ENCODE measurements at places on chromosomes 1 and 21.
A peak's percentile ranks its signal among the peaks of the same experiment; 100 is the strongest.

- no peak for DNase-seq
These were observed 26.3 kb downstream of the HUNK start for GRCh38 chr21:31898933-31899630.

- no peak for DNase-seq
These were observed 3.2 kb upstream of the CCNL2 start for GRCh38 chr1:1402072-1402900.

GRCh38 chr21:45390121-45390751 lies 14.7 kb upstream of the COL18A1 start:
- peak; percentile 11 for DNase-seq

- DNase-seq = no peak
These were observed 2.2 kb downstream of the SOX13 start for GRCh38 chr1:204075139-204075521.

- no peak for DNase-seq
These were observed 52.2 kb downstream of the RAB3GAP2 start for GRCh38 chr1:220219865-220220698.

- DNase-seq = no peak
These were observed 634.8 kb downstream of the MATN1 start for GRCh38 chr1:30088594-30088993.

DNA sequence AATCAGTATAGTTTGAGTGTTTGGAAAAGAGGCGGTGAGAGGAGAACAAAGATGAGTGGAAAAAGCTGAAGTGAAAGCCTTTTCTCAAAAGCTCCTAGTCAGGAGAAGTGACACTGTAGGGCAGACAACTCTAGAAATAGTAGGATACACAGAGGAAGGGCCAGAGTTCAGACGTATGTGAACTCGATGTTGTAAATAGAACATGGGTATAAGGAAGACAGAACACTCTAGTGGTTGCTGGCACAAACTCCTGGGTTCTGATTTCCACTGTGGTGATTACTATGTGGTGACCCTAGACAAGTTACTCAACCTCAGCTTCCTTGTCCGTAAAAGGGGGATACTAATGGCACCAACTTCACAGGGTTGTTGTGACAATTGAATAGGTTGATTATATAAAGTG lies 30.2 kb upstream of the MGST3 start:
- no peak for DNase-seq

GRCh38 chr1:182189535-182190066 lies 128.1 kb upstream of the ZNF648 start:
- DNase-seq = no peak

- DNase-seq = no peak
These were observed 111.5 kb upstream of the USP24 start for GRCh38 chr1:55326496-55327243.

DNA sequence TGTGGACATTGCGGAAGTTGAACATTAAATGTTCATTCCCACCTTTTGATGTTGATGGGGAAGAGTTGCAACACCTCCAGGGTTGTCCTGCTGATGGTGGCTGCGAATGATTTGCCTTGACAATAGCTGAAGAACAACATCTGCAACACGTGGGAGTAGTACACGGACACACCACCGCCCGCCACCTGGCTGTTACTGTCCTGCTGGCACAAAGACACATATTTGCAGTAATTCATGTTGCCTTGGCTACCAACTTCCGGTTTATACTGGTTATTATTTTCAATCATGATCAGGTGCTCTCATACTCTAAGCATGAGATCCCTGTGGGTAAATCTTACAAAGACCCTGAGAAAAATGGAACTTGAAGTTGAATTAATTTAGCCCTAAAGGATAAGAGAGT lies 55.2 kb downstream of the UBR4 start:
- no peak for DNase-seq

GRCh38 chr1:219805191-219805590 lies 123.2 kb downstream of the SLC30A10 start:
- DNase-seq = no peak

DNA sequence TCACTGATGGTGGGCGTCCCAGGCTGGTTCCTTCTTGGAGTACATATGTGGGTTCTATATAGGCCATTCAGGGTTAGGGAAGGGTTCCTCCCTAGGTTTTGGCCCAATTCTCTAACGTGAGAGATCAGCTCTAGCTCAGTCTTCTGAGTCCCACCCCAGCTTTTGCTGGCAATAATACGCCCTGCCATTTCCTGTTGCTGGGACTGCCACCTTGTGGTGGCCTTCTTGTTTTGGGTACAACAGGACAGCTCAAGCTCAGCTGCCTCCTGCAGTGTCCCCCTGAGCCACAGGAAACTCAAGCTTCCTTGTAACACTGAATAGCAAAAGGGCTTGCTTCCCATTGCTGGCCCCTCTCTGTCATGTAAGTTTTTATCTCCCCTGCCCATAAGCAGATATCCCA lies 77.8 kb downstream of the BACH1 start:
- DNase-seq = no peak

DNA sequence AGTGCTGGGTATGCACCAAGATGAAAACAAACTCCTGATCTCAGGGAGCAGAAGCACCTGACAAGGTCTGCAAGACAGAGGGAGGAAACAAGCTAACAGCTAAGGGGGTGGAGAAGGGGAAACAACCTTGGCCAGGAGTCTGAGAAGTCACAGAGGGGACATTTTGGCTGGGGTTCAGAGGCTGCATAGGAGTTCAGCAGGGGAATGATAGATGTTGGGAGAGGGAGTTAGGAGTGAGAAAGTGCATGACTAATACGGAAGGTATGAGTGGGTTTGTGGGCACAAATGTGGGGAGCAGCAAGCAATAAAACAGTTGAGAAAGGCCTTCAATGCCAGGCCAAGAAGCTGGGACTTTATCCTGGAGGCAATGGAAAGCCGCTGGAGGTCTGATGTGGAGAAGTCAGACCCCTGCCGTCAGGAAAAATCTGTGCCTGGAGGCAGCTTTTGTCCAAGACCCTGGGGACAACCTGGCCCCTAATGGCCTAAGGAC lies 16.4 kb downstream of the EPHA2 start:
- DNase-seq = no peak

DNA sequence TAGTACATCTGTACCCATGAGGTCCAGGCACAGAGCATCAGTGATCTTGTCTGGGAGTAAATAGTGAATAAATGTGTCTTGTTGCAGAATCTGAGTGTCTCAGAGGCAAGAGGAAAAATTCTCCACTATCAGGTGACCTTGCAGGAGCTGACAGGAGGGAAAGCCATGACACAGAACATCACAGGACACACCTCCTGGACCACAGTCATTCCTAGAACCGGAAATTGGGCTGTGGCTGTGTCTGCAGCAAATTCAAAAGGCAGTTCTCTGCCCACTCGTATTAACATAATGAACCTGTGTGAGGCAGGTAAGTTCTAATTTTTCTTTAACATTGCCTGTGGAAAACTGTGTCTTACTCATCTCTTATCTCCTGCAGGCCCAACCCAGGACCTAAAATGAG lies 43.1 kb downstream of the IL12RB2 start:
- DNase-seq = no peak

- DNase-seq = no peak
These were observed 135.9 kb upstream of the DPYD start for GRCh38 chr1:98056781-98057180.

DNA sequence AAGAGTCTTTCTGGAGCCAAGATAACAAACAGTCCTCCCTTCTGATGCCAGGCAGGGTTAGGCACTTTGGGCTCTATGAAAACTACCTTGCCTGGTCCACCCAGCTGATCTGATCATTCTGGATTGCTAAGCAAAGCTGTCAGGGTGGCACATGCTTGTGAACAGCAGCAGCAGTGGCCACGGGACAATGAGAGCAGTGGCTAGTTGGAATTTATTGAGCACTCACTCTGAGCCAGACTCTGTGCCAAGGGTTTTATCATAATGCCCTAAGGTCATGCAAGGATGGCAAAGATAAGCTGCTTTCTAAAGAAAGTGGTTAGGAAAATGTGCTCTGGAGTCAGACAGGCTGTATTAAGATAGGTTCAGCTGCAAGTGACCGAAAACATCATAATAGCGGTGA lies 390.4 kb upstream of the VAMP3 start:
- DNase-seq = peak; percentile 7

GRCh38 chr1:188906921-188907641 lies 1570.6 kb downstream of the BRINP3 start:
- DNase-seq = no peak

DNA sequence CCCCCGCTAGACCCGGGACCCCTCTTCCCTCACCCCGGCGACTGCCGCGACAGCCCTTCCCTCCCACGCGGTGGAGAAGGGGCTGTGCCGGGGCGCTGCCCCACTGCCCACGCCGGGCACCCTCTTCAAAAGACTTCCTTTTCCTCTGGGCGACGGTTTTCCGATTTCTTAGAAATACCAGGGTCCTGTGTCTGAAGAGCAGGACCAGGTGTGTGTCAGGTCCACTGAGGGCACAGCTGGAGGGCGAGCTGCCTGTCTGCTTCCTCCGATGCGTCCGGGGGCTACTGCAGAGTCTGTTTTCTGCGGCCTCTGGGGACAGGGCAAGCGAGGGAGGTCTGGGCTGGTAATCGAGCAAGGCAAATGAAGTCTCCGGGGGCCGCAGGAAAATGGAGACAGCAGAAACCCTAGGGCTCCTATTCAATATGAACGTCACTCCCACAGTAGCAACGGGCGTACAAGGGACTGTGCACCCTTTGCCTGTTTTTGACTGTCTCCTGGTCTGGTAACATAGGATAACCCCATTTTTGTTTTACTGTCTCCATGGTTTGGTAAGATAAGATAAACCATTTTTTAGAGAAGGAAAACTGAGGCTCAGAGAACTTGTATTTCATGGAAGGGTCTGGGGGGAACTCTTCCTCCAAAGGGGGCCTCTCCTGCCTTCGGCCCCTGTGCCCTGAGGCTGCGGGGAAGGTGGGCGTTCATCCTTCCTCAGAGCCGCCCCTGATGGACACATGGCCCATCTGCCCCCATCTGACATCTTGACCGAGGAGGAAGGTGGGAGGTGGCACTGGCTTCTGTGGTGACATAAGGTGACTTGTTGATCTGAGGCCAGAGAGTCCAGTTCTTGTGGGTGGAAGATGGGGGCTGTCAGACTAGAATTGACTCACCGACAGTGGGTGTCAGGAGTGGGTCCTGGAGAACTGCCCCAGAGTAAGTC lies 970 bp downstream of the TNFRSF1B start:
- DNase-seq = no peak

- no peak for DNase-seq
These were observed 13.1 kb upstream of the USP1 start for GRCh38 chr1:62423580-62424242.

DNA sequence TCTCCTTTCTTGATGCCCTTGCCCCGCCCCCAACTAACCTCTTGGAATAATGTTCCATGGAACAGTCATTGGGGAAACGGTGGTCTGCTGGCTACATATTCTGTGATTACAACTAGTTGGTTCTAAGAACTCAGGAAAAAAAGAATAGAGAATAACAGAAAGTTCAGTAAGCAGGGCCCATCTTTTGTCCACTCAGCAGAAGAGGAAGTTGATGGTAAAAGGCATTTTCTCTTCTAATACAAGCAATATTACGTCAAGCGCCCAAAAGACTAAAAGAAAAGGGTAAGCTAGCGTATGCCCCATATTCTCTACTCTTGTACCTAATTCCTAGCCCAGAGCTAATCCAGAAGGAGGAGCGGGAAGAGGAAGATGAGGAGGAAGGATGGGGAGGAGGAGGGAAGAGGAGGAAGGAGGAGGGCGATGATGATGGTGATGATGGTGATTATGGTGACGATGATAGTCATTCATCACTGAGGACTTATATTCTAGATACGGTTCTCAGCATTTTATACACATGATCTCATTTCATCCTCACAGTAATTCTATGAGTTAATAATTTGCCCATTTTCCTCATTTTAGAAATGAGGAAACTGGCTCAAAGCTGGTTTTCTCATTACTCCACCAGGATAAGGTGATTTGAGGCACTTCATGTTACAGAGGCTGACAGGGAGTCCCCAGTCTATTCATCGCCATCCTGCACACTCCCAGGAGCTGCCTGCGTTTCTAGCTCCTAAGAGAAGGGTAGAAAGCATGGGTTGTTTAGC lies 76.6 kb upstream of the EFHD2 start:
- no peak for DNase-seq

- no peak for DNase-seq
These were observed 116.4 kb downstream of the TBX19 start for GRCh38 chr1:168396940-168397684.

DNA sequence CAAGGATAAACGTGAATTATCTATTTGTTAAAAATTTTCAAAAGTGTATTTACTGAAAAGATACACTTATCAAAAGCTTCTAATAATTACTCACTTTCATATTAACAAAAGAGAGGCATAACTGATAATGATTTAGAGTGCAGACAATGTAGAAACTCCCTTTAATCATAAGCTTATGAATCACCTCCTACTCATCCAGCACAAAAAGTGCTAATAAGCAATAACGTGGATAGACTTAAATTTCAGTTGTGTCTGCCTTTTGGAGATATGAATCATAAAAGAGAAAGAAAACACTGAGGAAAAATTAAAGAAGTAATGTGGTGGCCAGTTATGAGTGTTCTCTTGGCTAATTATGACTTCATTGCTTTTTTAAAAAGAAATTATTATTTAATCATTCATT lies 827.6 kb upstream of the B3GALT2 start:
- no peak for DNase-seq

DNA sequence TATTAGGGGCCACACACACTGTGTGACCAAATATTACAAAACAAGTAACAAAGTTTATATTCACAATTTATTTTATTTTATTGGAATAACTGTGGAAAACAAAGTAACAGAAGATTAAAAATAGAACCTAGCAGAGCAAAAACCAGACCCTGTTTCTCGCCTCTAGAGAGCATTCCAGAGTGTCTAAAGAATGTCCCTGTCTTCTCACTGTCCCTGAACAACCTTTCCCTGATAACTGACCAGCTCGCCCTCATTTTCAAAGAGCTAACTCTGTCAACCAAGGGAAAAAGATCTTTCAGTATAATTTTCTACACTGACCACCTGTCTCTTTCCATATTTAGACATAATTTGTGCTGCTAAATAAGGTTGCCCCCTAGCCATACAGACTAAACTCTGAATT lies 646.9 kb downstream of the USP25 start:
- no peak for DNase-seq

- DNase-seq = no peak
These were observed 1.3 kb upstream of the TXNIP start for GRCh38 chr1:145997718-145998023.

- DNase-seq = no peak
These were observed 25.0 kb downstream of the GIPC2 start for GRCh38 chr1:78070758-78071157.

Measured in mesothelial cell of epicardium (in vitro differentiated cells).